ENCODE measurements at places on chromosomes 7 and 10.

DNA sequence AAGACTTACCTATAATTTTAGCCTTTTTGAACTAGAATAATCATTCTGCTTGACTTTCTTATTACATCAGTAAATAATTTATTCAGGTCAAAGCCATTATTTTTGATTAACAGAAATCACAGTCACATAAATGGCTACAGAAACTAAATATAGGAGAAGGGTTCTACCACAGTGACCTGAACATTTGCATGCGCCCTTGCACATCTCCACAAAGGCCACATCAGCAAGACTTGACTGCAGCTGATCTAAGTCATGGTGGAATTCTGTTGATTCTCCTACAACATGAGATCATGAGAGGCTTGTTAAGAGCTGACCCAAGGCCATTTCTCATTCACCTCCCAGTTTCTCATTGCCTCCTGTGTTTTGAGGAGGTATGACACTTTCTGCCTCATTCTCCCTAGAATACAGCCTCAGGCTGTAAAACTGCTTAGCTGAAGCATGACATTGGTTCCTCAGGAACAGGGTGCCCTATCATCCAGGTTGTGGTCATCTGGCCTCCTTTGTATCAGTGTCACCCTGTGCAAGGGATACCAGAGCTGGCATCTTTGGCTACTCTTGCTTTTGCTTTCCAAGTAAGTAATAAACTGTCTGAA, 6.7 kb upstream of the IMMP2L start:
- no peak for DNase-seq

DNA sequence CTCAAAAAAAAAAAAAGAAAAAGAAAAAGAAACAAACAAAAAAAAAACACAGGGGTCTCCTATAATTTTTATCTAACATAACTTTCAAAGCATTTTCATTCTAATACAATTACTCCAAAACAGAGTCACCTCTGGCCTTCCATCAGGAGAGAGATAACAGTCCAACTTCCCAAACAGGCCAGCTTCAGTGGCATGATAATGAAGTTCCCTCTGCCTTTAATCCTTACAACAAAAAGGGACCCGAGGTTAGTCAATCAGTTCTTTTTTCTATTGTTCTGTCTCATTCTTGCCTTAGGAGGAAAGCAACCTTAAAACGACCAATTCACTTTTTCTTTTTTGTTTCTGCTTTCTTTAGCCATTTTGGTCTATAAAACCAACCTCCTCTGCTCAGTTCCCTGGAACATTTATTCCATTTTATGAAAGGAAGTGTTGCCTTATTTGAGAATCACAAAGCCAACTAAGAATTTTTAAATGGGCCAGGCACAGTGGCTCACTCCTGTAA, 16.5 kb upstream of the FXYD4 start:
- no peak for DNase-seq

- no peak for DNase-seq
These were observed 478.1 kb downstream of the PTPRN2 start for GRCh38 chr7:158109364-158110033.

DNA sequence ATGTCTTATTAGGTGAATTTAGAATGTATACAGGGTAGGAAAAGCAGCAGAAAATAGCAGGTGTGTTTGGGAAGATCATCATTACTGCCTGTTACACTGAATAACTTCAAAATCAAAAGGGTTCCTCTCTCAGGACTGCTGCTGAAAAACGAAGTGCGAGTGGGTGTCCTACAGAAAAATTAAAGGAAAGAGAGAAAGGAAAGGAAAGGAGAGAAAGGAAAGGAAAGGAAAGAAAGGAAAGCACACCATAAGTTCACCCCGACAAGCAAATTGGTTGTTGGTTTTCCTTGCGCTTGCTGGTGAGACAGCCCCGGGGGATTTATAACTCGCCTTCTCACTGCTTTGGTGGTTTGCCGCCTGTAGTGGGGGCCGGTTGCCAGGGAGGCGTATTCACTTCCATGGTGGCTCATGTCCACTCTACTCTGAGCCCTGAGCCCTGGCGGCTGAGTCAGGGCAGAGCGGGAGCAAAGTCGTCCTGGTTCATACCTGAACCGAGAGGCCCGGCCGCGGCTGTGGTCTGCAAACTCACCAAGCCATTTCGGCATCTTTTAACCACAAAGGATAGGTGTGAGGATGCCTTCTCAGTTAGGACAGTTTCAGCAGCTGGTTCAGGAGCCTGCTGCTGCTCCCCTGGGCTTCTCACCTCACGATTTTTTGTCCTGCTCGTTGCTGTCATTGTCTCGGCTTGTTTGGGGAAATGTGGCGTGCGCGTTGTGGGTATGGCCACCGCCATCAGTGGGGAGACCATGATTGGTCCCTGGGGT, 26.1 kb downstream of the INPP5A start:
- no peak for DNase-seq

- DNase-seq: no peak
These were observed 45.6 kb upstream of the FGL2 start for GRCh38 chr7:77245015-77245755.

Data from CD4-positive, alpha-beta T cell treated with Interleukin-4 for 4 hours (primary cell).